ENCODE measurements at places on chromosomes 4 and X.

DNA sequence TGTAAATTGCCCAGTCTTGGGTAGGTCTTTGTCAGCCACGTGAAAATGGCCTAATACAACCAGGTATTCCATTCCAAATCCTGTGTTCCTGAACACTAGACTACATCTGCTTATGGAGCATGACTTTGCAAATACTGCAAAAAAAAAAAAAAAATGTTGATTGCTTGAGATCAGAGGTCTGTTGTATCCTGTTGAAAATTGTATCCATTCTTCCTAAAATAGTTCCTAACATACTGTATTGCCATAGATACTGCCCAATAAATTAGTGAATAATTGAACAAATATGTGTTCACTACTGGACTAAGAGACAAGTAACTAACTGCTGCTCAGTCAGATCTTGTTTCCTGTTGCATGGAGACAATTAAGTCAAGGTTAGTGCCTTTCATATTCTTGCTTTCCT is 164.3 kb upstream of the PABPC4L start:
- DNase-seq: no peak

GRCh38 chr4:101762025-101762424 is 28.5 kb upstream of the BANK1 start:
- DNase-seq: no peak

DNA sequence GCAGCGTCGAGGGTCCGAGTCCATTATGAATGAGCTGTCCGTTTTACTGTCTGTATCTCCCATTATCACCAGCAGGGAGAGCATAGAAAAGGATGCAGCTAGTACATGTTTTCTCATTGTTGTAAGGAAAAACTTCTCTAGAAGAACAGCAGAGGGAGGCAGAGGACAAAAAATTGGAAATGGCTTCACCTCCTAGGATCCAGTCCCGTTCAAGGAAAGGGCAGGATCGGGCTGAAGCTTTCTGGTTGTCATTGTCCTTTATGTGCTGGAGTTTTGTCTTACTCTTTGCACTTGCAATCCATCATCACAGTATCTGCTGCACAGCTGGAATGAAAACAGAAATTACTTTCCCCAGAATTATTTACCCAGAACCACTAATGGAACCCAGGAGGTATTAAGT is 14.7 kb downstream of the NDP start:
- DNase-seq: no peak

DNA sequence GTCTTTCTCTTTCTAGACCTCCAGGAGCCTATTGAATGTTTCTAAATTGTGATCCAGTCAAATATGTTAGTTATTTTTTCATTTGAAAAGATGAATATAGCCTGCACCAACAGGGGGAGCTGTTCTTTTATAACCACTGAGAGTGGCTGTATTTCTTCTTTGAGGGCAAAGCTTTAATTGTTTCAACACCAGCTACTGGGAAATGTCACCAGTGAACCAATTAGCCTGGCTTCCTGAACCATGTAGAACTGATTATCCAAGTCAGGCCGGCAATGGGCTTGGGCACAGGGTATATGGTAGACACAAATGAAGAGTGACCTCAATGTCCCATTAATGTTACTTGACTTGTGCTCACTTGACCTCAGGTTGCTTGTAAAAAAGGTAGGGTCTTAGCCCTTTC is 4.8 kb upstream of the DAPP1 start:
- DNase-seq: no peak

GRCh38 chrX:38820751-38821150 is 19.5 kb downstream of the MID1IP1 start:
- DNase-seq: no peak

- DNase-seq: no peak
Observed at GRCh38 chr4:42708625-42709024, 51.7 kb upstream of the ATP8A1 start.

DNA sequence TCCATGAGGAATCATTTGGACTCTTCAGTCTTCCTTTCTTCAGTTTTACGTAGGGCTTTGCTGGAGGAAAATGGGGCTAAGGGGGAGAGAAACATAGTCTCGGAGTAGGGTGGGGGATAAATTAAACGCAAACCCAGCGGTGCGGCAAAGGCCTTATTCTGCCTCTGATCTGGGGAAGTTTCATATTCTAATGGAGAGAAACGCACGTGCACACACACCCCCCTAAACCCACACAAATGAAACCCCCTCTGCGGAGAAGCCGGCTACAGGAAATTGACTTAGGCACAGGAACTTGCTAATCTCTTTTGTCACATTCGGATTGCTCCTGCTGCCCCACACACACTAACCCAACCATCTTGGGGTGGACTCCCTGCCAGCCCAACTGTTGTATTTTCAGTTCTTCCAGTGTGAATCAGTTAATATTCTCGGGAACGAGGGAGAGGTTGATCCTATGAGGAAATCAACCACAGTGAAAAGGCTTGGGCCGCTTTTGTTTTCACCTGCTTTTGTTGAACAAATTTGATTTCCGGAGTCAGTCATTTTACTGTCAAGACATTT is at the start of gene RHOH:
Gene RHOH, plus strand, starts transcription at position 308 of the 558 bp plus-strand sequence. CDS start 46,356 bp downstream, outside the sequence.
- DNase-seq: peak; percentile 63

GRCh38 chrX:88940904-88941303 is 193.9 kb downstream of the CPXCR1 start:
- no peak for DNase-seq

DNA sequence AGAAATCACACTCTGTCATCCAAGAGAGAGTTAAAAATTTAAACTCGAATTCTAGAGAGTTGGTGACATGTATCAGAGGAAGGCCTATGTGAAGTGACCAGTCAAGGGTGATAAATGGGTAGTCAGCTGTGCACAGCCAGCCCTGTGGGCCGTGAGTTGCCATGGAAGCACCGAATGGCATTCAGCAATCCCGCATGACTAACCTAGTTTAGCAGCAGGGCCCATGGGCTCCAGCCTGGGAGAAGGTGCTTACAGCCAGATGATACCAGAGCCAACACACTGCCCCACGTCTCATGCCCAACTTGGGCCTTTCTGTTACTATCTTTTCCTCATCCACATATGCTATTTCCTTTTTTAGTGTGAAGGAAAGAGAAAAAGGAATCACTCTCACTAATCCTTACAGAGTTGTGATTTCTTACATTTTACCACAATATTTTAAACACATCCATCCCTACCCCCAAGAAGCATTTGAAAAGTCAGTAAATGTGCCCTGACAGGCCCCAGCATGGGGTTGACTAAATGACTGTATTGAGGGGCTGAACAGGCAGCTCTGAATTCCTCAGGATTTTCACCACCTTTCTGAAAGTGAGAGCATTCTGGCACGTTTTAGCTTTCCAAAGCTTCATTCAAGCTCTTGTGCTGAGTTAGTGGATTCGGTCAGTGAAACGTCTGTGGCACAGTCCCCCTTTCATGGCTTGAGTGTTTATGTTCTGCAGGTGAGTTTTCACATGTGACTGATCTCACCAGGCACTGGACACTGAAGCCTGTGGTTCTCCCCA is 104.2 kb downstream of the AFF1 start:
- DNase-seq: no peak

- DNase-seq: no peak
Observed at GRCh38 chr4:146458594-146458993, 63.1 kb downstream of the SLC10A7 start.

DNA sequence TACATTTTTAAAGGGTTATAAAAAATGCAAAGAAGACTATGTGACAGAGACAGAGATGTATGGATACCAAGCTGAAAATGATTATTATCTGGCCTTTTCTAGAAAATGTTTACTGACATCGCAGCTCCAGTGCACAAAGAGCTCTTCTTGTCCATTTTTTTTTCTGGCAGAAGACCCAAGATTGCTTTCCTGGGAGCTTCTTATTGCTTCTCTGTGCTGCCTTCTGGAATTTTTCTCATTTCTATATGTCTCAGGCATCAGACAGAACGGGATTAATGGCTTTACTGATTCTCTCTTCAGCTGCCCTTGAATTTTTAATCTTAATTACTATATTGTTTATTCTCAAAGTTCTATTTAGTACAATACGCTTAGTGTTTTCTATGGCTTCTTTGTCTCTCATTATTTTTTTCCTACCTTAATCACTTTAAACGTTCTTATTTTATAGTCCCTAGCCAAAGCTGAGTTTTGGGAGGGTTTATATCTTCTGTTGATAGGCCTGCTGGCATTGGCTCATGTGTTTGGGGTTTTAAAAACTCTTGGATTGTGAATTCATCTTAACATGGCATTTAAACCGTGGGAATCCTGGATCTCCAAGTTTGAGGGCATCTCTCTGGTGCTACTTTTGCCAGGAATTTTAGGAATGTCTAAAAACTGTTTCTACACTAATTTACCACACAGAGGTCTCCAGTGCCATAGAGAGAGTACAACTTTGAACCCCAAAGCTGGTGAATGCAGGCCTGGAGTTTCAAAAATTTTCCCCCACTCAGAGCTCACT is 138.9 kb upstream of the LNX1 start:
- DNase-seq: no peak

GRCh38 chr4:27062256-27062655 is 201.6 kb downstream of the STIM2 start:
- DNase-seq: no peak

GRCh38 chr4:60897415-60897814 is 302.7 kb upstream of the ADGRL3 start:
- DNase-seq: no peak

GRCh38 chrX:13797512-13797911 is 19.4 kb downstream of the GPM6B start:
- DNase-seq: no peak

- DNase-seq: no peak
Observed at GRCh38 chr4:61202638-61203435, 2.7 kb downstream of the ADGRL3 start.

GRCh38 chrX:21638311-21638710 is 19.8 kb downstream of the KLHL34 start:
- no peak for DNase-seq

DNA sequence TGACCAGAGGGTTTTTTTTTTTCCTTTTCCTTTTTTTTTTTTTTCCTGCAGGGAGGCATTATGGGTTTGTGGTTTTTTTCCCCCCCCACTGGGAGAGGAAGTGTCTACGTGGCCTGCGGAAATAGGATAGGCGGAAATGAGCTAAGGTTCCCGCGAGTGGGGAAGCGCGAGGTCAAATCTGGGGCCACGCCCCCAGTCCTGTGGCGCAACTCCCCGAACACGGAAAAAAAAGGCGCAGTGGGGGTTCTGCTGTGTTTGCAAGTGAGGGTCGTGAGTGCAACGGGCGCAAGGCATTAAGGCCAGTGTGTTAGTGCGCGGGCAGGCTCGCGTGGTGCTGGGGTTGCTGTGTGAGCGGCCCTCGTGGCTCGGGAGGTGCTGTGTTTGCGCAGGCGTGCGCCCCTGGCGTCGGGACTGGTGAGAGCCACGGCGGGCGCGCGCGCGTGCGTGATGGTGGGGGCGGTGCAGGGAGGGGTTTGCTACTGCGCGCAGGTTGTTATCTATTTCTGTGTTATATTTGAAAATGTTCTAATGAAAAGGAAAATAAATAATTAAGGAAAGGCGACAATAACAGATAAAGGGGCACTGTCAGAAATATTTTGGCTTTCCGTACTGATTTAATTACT is 685 bp upstream of the MORF4L2 start:
- DNase-seq: peak; percentile 77

DNA sequence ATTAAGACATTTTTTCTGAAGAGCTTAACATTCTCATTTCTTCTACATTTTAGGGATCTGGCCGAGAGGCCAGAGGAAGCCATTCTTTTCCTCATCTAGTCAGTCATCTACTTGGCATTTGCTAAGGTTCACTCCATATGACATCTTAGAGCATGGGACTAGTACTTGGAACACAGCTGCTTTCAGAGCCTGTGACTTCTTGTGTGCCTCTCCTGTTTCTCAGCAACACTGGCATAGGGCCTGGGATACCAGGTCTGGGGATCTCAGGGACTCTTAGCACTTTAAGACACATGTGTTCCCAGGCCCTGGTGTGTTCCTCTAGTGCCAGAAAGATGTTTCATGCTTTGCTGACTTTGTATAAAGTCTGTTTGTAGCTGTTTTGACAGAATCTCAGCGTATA is 7.3 kb downstream of the PLP1 start:
- DNase-seq: no peak

GRCh38 chr4:87011340-87012034 is 76.7 kb downstream of the AFF1 start:
- DNase-seq: no peak

GRCh38 chrX:153361781-153362397 is 27.9 kb downstream of the ZNF275 start:
- DNase-seq: no peak

- no peak for DNase-seq
Observed at GRCh38 chr4:153039542-153040185, 103.5 kb downstream of the FHDC1 start.

DNA sequence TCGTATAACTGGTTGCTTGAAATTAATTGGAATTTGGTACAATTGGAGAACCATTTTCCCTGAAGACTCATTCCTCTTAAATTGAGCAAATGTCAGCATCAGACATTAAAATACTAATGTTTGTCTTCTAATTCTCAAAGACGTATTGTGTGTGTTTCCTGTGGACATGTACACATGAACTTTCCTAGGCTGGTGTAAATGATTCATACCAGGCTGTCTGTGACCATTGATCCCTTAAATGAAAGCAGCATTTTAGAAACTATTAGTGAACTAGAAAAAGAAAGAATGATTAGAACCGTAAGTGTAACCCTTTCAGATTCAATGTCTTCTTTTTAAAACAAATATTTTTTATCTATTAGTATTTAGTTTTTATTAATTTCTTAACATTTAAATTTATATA is 332.9 kb downstream of the PPP3CA start:
- DNase-seq: no peak

DNA sequence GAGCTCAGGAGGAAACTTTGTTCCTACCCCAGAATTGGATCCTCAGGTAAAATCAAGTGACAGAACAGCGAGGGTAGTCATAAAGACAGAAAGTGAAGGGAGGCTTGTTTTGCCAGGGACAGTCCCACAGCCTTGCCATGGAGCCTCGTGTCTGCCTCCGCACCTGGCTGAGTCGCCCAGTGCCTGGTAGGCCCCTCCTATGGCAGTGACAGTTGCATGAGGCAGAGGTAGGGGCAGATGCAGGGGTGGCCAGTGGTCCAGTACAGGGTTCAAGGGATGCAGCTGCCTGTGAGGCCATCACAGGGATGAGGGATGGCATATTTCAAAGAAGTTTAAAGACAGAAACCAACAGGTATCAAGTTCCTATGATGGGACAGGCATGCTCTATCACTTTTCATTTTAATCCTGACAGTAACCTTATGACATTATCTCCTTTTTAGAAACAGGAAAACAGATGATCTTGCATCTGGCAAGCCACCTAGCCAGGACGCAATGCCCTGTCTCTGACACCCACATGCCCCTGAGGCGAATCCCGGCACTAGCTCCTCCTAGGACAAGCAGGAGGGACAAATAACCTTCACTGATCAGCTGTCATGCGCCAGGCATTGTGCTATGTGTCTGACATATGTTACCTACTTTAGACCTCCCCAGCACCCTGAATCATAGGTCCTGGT is 127.4 kb upstream of the ENPP6 start:
- DNase-seq: no peak

DNA sequence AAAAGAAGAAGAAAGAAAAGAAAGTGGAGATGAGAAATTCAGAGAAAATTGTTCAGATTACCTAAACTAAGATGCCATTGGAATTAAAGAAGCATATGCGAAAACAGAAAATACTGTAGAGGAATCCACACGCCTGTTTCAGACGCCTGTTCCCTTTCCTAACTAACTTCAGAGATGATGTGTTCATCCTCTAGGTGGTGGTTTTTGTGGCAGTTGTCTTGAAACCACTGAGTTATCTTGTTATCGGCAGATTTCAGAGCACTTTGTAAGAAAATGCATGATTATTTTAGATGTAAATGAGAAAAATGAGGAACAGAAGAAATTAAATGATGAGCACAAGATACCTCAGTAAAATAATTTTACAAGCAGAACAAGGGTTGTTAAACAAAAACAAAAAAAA is 48.3 kb downstream of the FUNDC1 start:
- DNase-seq: no peak

Data from stimulated activated CD4-positive, alpha-beta T cell treated with anti-CD3 and anti-CD28 coated beads, TNF-alpha, amount 100 ng/mL, for 4 hours (primary cell).